NB4 (cell line): ENCODE measurements at places on chromosomes 12 and 14.

- DNase-seq = no peak
These were observed 39.9 kb downstream of the TMEM132D start for GRCh38 chr12:129863938-129864337.

GRCh38 chr12:96352161-96352835, 47.9 kb downstream of the CDK17 start:
- no peak for DNase-seq

- peak; percentile 4 for DNase-seq
These were observed 23.1 kb upstream of the NKX2-8 start for GRCh38 chr14:36605506-36605857.

DNA sequence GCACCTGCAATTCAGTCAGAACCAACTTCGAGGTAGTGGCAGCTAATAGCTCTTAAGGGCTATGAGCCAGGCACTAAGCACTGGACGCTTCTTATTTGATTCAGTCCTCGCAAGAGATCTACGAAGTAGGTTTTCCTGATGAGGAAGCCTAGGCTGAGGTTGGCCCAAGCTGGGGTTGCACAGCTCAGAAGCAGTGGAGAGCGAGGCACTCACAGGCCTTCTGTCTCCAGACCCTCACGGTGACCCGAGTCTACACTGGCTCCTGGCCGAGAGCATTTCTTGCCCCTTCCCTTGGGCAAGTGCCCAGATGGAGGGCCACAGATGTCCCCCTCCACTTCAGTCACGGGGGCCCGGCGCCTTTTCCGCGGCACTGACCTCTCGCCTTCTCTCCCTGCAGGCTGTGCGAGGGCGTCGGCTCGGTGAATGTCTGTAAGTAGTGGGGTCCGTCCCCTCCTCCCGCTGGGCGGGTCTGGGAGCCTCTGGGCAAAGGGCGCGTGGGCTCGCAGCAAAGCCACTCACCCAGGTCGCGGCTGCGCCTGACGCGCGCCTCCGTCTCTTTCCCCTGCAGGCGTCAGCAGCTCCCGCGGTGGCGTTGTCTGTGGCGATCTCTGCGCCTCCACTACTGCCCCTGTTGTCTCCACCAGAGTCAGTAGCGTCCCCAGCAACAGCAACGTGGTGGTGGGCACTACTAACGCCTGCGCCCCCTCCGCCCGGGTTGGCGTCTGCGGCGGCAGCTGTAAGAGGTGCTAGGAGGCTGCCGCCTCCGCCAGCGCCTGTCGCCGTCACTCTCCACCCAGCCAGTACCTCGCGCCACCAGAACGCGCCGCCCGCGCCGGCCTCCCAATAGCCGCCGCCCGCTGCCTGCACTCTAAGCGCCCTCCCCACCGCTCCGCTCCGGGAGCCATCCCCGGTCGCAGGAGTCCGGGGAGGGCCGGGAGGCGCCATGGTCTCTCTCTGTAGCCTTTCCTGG, 13.1 kb downstream of the KRT83 start:
- peak; percentile 71 for DNase-seq

DNA sequence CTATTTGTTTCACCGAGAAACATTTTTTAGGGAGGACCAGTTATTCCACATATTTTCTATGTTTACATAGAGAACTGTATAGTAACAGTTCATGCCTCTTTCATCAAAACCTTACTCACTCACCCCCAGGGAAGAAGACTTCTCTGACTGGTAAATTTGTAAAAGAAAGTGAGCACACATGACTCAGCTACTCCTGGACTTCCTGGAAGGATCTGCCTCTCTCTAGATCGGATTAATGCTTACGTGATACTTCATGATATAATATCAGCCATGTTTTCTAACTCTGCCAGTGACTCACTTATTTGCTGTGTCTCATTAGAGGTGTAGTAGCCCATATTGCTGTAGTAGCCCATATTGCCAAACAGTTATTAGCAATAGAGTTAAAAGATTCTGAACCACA, 494.3 kb upstream of the ATXN7L3B start:
- no peak for DNase-seq

DNA sequence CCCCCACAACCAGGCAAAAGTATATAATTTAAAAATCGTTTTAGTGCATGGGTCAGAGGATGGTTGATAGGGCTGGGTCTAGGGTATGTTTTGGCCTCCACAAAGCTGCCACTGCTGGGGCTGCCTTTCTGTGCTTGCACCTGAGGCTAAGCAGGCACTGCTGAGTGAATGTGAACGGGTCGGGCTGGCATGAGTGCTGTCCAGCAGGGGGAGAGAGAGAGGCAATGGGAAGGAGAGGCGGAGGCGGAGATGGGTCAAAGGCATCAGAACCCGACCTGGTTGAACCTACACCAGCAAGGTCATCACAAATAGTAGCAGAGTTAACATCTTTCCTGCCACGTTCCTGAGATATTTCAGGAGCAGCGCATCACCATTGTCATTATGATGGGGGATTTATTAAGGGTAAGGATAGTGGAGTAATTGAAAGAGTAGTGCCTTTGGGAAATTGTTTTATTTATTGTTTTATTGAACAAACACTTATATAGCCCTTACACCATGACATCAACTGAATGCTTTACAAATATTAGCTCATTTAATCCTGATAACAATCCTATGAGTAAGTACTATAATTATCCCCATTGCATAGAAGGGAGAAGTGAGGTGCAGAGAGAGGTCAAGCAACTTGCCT, 5.8 kb upstream of the NRXN3 start:
- peak; percentile 42 for DNase-seq

GRCh38 chr14:91872011-91872501, 4.7 kb upstream of the TC2N start:
- DNase-seq = peak; percentile 95

DNA sequence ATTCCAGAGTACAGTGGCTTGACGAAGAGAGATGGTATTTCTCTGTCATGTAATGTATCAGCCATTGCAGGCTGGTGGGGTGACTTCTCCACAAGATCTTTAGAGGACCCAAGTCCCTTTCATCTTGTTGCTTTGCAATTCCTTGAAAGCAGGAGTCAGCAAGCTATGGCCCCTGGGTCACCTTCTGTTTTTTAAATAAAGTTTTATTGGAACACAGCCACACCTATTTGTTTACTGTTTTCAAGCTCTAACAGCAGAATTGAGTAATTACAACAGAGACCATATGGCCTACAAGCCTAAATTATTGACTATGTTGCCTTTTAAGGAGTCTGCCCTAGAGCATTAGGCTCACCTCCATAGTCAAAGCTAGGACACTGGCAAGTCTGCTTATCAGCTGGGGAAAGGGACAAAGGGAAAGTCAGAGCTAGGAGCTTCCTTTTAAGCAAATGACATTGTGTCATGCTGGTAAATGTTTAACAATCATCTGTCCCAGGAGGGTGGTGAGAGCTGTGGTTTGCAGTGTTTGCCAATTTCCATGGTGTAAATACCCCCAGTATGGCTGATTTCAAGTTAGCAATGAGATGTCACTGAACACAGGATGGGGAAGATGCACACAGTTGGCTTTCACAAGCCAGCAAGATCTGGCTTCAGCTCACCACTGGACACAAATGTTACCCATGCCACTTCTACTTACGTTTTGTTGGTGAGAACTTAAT, 87.7 kb upstream of the PWP1 start:
- peak; percentile 73 for DNase-seq

- DNase-seq = no peak
These were observed 147.5 kb upstream of the LHX5 start for GRCh38 chr12:113619202-113619601.

- DNase-seq = no peak
These were observed 687.6 kb downstream of the FLRT2 start for GRCh38 chr14:86217523-86217922.

- DNase-seq = peak; percentile 59
These were observed 89.5 kb upstream of the BCL2L14 start for GRCh38 chr12:11981121-11981733.

GRCh38 chr14:65033181-65033580, 46.5 kb downstream of the FNTB start:
- no peak for DNase-seq

GRCh38 chr12:52641468-52641867, 10.5 kb downstream of the KRT2 start:
- DNase-seq = no peak

- peak; percentile 26 for DNase-seq
These were observed 22.3 kb downstream of the MSRB3 start for GRCh38 chr12:65300679-65301349.

DNA sequence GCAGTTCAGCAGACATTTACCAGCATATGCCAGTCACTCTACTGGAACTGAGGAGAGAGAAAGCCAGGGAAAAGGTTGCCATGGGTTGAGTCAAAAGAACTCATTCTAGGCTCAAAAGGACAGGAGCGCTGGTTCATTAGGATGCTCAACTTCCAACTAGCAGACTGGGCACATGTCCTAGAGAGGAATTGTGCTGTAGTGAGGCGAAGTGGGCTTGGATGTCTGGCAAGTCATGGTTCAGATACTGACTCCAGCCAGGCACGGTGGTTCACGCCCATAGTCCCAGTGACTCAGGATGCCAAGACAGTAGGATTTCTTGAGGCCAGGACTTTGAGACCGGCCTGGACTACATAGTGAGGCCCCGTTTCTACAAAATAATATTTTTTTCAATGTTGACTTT, 281.5 kb downstream of the CACNA1C start:
- no peak for DNase-seq

DNA sequence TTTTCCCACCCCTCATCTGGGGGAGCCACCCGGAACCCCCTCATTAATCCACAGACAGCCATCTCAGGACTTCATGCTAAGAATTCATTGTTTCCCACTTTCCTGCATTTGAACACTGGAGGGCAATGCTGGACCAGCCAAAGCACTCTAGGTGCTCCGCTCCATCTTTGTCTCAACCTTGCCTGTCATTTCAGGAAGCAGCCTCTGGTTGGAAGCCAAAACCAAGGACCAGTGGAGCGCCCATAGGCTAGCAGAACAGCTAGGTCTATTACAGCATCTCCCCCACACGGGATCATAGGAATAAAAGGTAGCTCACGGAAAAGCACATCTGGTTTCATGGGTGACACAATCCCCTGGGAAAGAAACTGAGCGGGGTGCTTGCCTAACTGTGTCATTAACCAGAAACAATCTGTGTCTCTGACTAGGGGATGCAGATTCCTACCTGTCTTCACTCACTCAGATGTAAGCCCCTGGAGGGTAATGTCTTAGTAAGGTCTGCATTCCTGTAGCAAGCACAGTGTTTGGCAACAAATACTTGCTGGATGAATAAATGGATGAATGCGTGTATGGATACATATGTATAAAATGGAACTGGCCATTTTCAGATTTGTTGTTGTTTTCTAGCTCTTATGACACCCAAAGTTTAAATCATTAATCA, 197.0 kb downstream of the DAD1 start:
- DNase-seq = peak; percentile 88
